Activated CD4-positive, alpha-beta T cell treated with anti-CD3 and anti-CD28 coated beads, Interleukin-2, amount 50 U/mL, for 48 hours (primary cell): ENCODE measurements at places on chromosomes 7 and 10.
A peak's percentile ranks its signal among the peaks of the same experiment; 100 is the strongest.

GRCh38 chr7:35374858-35375257 is 121.0 kb upstream of the TBX20 start:
- DNase-seq = no peak

DNA sequence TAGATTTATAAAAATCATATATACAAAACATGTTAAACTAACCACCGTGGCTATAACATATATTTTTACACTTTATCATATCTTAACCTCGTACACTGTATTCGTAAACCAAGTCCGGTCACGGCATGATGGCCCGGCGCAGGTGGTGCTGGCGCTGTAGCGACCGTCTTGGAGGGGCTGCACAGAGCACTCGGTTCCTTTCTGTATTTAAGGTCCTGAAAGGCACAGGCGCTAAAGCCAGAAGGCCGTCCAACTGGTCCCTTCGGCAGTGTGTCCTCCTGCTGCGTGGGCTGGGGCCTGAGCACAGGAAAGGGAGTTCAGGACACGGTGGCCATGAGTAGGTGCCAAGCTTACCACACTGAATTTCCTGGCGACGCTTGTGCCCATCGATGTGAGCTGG is 33.8 kb downstream of the AMZ1 start:
- no peak for DNase-seq

- no peak for DNase-seq
These were observed 190.4 kb upstream of the PLXNA4 start for GRCh38 chr7:132766660-132767059.

GRCh38 chr7:68613405-68613804 is 984.9 kb upstream of the AUTS2 start:
- DNase-seq = no peak

GRCh38 chr7:93920496-93921182 is 896 bp upstream of the GNG11 start:
- DNase-seq = no peak

GRCh38 chr10:73094986-73095480 is 1.6 kb downstream of the P4HA1 start:
- no peak for DNase-seq

- DNase-seq = peak; percentile 38
These were observed 18.0 kb downstream of the STX1A start for GRCh38 chr7:73701357-73701995.

- no peak for DNase-seq
These were observed 68.9 kb downstream of the PLCE1 start for GRCh38 chr10:94062611-94063010.

GRCh38 chr10:127556916-127557315 is 7.8 kb downstream of the NPS start:
- no peak for DNase-seq

DNA sequence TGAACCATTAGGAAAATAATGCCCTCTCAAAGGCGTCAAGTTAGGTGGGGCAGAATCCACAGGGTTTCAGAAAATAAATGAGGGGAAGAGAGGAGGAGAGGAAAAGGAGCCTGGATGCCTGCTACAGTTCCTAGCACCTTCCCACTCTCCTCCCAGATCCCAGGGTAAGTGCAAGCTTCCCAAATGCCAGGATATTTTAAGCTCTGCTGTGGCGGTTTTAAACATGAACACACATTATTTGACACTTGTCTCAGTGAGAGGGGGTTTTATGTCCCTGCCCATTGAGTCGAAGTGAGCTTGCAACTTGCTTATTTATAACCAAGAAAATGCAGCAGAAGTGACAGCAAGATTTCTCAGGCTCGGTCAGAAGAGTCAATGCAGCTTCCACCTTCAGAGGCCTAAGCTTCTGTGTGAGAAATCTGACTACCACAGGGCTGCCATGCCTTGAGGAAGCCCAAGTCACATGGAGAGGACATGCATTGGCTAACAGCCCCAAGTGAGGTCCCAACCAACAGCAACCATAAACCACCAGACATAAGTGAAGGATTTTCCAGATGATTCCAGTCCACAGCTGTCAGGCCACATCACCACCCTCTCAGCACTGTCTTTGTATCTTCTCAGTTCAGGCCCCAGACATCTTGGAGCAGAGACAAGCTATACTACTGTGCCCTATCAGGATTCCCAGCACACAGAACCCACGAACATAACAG is 17.9 kb upstream of the BMPER start:
- DNase-seq = no peak

- no peak for DNase-seq
These were observed 29.6 kb downstream of the RET start for GRCh38 chr10:43106256-43107091.

- no peak for DNase-seq
These were observed 96.4 kb upstream of the PCLO start for GRCh38 chr7:83259064-83259463.

DNA sequence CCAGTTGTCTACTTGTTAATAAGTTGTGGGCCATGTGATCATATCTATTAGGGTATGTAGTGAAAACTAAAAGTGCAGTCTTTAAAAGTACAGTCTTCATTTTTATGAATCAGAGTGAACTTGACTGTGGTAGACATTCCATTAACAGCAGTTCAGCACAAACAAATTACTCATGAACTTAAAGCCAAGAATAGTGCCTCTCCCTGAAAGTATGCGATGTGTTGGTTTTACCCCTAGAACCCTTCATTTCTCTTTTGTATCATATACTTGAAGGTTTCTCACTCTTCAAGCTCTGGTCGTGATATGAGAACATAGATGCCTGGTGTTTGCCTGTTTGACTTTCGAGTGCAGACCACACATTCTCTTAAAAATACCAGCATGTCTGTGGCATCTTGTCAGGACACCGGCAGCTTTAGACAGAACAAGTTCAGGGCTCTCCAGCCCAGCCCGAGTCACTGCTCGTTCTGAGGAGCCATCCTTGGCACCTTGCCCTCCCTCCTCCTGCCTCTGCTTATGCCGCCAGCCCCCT is 159.3 kb downstream of the LCOR start:
- DNase-seq = no peak

DNA sequence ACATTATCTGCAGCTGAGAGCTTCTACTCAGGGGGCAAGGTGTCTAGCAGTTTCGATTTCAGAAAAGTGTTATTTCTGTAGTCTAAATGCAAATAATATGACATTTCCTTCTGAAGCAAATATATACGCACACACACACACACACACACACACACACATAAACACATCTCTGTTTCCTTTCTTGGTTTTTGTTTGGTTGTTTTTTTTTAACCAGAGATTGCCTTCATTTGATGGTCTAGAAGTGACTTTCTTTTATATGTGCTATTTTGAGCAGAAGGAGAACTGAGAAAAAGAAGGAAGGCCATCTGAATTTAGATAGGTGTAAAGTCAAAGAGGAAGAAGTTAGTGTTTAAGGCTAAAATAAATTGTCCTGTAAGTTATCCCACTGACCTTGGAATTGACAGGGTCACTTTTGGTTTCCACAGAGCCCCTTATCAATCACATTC is 142.2 kb downstream of the TRIL start:
- no peak for DNase-seq

DNA sequence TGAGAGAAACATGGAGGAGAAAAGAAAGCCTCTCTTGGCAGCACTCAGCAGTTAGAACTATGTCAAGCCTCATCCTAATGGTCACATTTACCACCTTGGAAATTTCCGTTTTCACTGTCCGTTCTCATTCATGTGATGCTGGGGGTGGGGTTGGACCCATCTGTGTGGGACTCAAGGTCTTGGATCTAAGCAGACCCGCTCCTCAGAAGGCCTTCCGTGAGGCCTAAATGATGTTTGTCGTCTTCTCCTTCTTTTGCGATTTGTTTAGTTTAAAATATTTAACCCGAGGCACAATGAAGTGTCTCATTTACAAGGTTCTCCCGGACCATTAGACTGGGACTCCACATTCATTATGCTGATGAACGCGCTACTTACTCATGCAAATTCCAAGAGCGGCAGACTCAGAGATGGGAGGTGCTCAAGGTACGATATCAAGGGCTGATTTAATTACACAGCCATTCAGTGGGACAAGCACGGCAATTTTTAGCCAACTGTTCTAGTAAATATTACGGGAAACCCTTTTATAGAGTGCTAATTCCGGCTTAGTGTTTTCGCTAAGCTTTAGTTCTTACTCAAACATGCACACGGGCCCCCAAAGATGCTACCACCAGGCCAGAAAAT is 109.1 kb upstream of the EFCAB10 start:
- DNase-seq = no peak

DNA sequence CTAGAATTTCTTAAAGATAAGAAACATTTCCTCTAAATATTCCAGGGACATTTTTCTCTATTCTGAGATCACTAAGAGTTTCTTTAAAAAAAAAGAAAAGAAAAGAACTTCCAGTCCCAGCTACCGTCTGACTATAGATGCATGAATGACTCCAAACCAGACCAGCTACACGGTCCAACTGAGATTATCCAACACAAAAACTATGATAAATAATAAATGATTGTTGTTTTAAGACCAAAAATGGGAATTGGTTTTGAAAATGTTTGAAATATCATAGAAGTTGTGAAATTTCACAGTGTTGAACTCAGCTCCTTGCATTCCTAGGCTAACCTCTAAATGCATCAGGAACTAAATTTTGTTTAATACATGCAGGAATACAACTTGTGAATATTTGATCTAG is 1619.6 kb upstream of the LRRTM3 start:
- no peak for DNase-seq

- DNase-seq = no peak
These were observed 12.8 kb upstream of the WIPF3 start for GRCh38 chr7:29793507-29793906.

GRCh38 chr7:33357846-33358245 is 228.5 kb downstream of the BBS9 start:
- no peak for DNase-seq

DNA sequence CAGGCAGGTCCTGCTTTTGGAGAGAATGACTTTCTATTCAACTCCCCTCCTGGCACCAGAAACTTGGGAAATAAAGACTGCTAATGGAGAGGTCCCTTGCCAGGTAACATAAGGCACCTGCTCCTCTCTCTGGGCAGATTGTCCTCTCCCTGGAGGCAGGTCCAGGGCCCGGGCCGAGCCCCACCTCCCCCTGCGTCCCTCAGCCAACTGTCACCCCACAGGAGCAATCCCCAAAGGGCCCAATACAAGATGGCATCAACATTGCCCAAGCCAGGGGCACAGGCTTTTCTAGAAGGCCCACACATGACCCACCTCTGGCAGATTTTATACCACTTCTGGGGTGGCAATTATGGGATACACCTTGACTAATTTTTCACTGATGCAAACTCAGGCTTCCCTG is 145.2 kb downstream of the HERPUD2 start:
- no peak for DNase-seq

DNA sequence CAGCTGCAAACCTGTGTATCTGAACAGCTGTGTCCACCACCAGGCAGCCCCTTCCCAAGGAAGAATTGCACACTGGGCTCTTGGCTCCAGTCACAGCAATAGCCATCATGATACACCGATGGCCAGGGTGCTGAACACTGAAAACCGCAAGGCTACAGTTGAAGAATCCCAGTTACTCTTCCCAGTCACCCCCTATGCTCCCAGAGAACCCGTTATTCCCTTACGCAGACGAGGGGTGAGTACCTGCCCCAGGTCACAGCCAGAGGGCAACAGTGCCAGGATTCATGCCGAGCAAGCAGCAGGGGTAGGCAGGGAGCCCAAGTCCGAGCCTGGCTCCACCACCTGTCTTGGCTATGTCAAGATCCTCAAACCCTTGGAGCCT is 57.8 kb downstream of the RASGEF1A start:
- no peak for DNase-seq

DNA sequence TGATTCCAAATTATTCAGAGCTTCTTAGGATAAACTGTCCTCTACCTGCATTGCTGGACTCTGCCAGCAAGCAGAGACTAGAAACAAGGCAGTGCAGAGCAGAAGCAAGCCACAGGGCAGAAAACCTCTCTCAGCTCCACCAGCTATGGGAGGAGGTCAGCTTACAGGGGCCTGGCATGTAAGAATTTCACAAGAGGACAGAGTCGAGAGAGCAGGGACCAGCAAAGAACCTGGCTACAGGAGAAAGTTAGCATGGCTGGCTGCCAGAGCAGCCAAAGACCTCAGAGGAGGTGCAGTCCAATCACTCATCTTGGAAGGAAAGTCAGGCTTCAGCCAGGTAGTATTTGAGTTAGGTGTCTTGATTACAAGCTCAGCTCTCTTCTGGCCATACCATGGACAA is 62.9 kb downstream of the ENO4 start:
- no peak for DNase-seq

DNA sequence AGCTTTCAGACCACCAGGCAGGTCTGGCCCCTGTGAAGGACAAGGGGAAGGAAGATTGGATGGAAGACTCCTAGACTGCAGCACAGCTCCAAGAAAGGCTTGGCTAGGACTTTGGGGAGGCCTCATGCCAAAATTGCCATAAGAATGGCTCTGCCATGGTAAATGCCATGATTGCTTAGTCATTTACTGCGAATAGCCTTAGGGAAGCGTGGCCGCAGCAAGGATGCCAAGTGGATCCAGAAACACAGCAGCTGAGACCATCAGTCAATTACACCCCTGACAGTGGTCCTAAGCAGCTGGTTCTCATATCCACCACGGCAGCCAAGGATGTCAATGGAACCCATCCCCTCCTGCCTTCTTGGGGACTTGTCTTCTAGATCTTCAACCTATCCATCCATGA is 88.2 kb upstream of the AUTS2 start:
- DNase-seq = no peak

DNA sequence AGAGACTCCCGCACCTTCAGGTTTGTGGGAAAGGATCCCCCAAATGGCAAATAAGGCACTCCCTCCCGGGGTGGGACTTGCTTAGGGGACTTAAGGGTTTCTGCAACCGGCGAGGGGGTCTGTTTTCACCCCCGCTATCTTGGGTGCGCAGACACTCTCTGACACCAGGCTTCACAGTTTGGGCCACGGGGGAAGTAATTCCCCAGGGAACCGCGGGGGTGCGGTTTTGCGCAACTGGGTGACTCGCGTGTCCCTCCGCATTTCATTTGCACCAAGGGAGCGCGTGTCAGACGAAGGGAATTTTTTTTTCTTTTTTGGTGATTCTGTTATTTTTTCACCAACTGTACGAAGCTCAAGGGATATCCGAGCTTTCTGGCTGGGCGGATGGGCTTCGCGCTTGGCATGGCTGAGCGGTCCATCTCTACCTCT is 1.7 kb downstream of the GRM8 start:
- no peak for DNase-seq

GRCh38 chr10:78985973-78986818 is 82.6 kb upstream of the ZMIZ1 start:
- DNase-seq = no peak

DNA sequence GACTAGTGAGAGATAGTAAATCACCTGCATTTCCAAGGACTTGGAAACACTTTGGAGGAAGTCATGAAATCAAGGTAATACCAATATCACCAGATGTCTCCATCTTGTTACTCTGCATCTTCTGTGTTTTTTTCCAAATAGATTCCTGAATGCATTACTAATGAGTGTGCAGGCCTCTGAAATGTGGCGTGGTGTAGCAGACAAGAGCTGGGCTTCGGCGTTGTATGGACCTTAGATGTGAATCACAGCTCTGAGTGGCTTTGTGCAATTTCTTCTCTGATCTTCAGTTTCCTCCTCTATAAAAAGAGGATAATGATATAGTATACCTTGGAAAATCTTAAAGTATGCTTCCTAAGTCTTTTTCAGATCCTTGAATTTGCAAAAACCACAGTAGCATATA is 9.6 kb upstream of the MYPN start:
- no peak for DNase-seq
